ENCODE measurements at places on chromosomes 12 and 14.

DNA sequence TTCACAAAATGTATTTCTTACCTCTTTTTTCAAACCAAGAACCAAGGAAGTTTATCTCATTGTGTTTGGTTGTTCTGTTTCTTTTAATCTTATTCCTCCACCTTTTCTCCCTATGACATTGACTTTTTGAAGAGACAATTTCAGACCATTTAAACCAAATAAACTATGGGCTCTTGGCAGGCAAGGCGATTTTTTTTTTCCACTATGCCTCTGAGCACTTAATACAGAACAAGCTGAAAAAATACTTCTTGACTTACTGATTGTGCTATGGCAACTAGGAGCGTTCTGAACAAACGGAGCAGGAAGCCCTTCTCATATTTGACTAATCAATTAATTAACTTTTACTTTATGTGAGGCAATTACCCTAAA lies 98.0 kb downstream of the ZNF664 start:
- DNase-seq = no peak

GRCh38 chr12:72037006-72037795 lies 98.6 kb downstream of the TPH2 start:
- DNase-seq = no peak

DNA sequence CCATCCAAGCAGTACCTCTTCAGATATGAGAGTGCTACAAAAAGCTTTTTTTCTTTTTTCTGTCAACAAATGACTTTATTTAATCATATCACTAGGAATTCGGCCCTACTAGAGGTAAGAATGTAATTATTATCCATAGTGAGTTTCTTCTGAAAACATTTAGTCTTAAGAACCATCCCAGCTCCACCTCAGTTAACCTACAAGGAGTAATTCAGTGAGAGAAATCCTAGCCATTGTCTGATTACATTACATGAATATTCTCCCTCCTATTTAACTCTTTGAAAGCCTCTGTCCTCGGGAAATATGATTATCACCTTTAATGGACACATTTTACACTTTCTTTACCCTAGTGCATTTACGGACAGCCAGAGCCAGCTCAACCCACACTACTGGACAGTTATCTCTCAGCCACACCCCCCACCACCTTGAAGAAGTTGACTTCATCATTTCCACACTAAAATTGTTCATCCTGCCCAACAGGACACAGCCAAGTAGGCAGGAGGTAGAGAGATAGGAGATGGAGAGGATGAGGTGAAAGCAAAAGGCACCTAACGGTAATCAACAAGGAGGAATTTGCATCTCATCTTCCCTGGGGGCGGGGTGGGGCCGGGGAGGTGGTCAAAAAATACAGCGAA lies 1.3 kb downstream of the PPFIA2 start:
- no peak for DNase-seq

DNA sequence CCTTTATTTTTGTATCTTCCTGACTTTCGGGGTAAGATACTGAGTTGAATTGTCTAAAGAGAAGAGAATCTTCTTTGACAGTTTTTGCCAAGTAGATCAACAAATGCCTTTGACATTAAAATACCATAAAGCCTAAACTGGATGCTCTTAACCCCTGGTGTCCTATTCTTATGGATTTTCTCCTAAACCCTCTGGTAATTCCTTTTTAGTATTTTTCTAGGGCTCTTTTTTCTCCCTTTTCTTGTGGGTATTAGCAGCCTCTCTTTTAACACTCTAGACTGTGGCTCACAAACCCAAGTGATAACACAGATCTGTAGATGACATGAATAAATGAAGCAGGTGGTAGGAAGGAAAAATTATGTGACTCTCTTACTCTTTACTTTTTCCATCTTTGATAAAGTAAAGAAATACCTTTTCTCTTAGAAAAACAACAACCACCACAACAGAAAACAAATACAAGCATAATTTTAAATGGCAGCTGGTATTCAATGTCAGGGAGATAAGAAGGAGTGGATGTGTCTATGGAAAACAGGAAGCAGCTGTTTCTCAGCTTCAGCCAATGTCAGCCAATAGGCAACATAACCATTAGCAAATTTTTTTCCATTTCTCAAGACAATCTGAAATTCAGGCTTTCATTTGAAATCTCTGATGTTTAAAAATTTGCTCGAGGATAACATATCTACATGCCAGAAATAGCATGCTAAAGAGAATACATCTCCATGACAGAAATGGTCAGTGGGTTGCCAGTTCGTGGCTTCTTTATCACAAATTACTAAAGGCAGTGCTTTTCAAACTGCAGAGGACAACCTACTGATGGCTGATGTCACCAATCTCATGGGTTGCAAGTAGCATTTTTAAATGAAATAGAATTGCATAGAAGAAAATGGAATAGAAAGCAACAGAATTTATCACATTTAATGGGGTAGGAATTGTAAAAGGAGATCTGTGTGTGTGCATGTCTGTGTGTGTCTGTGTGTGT lies 123.1 kb upstream of the KRR1 start:
- DNase-seq = no peak

GRCh38 chr12:131087302-131087818 lies 133.7 kb downstream of the ADGRD1 start:
- DNase-seq = no peak

Measured in ACHN (cell line).